ENCODE measurements at places on chromosomes 16 and 17. TPM values are rescaled to one million over a fixed set of nuclear protein-coding genes. Genes with fewer than 3 reads are reported as not detected.

- no peak for DNase-seq
Observed at GRCh38 chr17:79201536-79202227, 127.1 kb downstream of the ENGASE start.

GRCh38 chr17:59154721-59155438 lies at the start of gene SKA2:
Gene SKA2 (minus strand): TSS chr17:59155186. CDS start chr17:59155163, 23 bp downstream.
- DNase-seq, result peak; percentile 99

- no peak for DNase-seq
Observed at GRCh38 chr17:8875436-8875835, 8.0 kb upstream of the PIK3R6 start.

GRCh38 chr16:1532771-1533170 lies 695 bp upstream of the TMEM204 start:
- DNase-seq, result no peak

- DNase-seq, result no peak
Observed at GRCh38 chr17:80446645-80447405, 29.6 kb downstream of the NPTX1 start.

Gene CCL8
- not detected for total RNA-seq

Gene EVPL
- total RNA-seq, result not detected

Gene NAGPA
- 16.8 TPM for total RNA-seq

Gene CD7
- total RNA-seq, result 1.0 TPM

Gene CMTR2
- 19.1 TPM for total RNA-seq

Data from osteocyte (in vitro differentiated cells).